Cerebellum (tissue), 4 donors: ENCODE measurements at places on chromosomes 7 and 10. TPM values are rescaled to one million over a fixed set of nuclear protein-coding genes. Genes with fewer than 3 reads are reported as not detected.
A peak's percentile ranks its signal among the peaks of the same experiment; 100 is the strongest.

The PARD3 gene
- 52.6 TPM for total RNA-seq

GRCh38 chr7:72038022-72038732, 374.0 kb downstream of the CALN1 start:
- DNase-seq = no peak

GRCh38 chr10:51706225-51706624, 6.8 kb upstream of the CSTF2T start:
- no peak for DNase-seq

The MTG1 gene
- total RNA-seq = 22.3 TPM

DNA sequence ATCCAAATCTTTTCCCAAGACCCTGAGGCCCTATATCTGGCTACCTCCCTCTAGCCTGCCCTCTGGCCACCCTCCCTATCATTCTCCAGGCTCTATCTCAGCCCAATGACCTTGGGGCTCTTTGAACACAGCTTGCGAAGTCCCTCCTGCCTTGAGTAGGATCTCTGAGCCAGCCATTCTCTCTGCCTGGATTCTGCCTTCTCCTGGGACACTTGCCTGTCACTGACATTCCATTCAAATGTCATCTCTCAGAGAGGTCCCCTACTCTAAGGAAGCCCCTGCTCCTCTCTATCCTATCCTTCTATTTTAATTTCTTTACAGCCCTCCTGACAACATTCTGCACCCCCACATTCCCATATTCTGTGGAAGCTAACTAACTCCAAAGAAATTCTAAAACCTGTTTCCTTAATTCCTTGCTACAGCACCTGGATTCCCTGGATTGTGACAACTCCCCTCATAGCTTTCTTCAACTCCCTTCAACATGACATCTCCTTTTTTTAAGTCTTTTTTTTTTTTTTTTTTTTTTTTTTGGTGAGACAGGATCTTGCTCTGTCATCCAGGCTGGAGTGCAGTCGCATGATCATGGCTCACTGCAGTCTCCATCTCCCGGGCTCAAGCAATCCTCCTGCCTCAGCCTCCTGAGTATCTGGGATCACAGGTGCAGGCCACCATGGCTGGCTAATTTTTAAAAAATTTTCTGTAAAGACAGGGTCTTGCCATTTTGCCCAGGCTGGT, 81.0 kb upstream of the ASAH2 start:
- DNase-seq = no peak

DNA sequence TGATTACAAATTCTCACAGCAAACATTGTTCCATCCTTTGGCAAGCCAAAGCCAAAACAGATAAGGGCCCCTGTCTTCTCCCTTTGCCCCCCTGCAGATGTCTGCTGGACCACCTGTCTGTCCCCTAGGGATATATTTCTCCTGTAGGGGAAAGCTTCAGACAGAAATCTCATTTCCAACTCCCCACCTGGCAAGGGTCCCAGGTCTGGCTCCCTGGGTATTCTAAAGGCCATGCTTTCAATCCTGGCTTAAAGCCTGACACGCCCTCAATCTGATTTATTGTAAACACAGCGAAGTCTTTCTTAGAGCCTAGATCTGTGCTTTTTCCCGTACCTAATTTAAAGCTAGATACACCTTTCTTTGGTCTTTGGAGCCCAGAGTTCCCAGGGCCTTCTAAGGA, 66.1 kb downstream of the KCNMA1 start:
- no peak for DNase-seq

GRCh38 chr10:119309423-119309770, 102.0 kb downstream of the GRK5 start:
- no peak for DNase-seq

GRCh38 chr7:103540338-103540737, 94.3 kb upstream of the SLC26A5 start:
- no peak for DNase-seq

The SLC4A2 gene
- total RNA-seq = 15.8 TPM

DNA sequence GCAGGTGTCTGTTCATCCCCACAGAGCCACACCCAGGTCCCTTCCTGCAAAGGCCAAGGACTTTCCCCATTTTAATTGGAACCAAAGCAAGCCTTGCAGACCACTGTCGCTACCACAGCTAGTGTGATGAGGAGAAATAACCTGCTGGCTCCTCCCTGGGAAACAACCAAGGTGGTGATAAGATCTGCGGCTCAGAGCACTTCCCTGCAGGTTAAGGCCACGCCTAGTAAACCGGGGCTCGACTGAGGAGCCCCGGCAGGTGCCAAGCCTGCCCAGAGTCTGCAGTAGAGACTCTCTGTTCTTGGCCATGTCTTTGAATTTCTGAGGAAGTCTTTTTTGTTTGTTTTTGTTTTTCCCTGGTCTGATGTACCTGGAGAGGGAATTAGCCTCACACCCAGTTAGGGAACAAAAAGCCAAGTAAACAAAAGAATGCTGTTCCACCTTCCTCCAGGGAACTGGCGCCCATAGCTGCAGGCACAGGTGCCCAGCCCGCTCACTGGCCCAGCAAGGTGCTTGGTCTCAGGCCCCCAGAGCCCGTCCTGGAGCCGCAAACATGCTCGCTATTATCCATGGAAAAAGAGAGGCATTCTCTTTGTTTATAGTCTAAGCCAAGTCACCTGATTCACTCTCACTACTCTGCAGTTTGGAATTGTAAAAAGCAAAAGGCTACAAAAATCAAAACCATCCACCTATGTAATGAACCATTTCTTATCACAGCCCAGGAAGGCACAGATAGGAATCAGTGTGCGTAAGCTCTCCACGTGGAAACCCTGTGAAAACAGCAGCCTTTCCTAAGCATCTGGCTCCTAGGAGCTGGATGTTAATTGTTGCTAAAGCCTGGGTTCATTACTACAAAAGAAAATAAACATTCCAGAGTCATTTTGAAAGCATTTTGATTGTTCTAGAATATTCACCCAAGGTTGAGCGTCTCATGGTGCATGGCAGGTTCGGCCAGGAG, 2.7 kb downstream of the GPR146 start:
- DNase-seq = no peak

GRCh38 chr10:132872658-132873057, 69.7 kb downstream of the CFAP46 start:
- DNase-seq = no peak

The PDE6C gene
- total RNA-seq = not detected

DNA sequence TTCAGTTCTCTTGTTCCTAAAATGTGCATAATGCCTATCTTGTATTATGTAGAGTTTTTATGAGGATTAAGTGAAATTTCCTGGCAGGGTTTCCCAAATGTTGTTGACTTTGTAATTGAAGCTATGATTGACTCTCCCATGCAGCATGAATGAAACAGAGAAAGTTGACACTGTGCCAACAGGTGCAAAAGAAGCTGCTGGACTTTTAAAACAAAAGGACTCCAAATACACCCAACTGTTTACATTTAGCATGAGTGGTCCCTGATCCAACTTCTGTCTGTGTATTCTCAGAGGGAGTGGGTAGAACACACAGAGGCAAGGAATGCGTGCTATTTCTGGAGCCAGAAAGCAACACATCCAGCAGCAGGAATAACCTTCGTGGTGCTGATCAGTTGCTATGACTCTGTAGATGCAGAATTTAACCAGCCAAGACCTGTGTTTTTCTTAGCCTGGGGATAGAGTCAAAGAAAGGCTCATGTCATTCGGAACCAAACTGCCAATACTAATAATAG, 14.4 kb upstream of the RBM20 start:
- DNase-seq = no peak

- DNase-seq = no peak
Observed at GRCh38 chr7:77540402-77540822, 3.3 kb downstream of the PTPN12 start.

DNA sequence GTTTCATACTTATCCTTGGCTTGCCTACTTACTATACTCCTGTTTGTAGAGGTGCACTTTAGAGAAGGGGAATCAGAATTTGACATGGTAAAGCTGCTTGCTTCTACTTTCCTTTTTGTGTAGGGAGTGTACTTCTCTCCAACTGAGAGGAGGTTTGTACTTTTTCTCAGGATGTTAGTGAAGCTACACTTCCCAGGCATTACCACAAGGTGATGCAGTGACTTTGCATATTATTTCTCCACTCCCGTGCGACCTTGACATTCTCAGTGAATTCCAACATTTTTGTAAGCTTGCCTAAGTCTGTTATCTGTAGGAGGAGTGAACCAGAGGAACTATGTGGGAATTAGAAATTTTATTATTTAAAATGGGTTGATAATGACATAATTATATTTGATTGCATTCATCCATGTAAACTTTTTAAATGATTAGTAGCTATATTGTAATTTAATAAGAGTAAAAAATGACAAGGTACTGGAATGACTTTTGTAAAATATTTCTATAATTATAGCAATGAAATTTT, 5.2 kb downstream of the TAX1BP1 start:
- peak; percentile 25 for DNase-seq

The NPC1L1 gene
- total RNA-seq = not detected

- DNase-seq = no peak
Observed at GRCh38 chr10:11193001-11193551, 175.4 kb downstream of the CELF2 start.

- DNase-seq = peak; percentile 50
Observed at GRCh38 chr10:132363921-132364593, 32.1 kb downstream of the LRRC27 start.

The SH3PXD2A gene
- 13.3 TPM for total RNA-seq

DNA sequence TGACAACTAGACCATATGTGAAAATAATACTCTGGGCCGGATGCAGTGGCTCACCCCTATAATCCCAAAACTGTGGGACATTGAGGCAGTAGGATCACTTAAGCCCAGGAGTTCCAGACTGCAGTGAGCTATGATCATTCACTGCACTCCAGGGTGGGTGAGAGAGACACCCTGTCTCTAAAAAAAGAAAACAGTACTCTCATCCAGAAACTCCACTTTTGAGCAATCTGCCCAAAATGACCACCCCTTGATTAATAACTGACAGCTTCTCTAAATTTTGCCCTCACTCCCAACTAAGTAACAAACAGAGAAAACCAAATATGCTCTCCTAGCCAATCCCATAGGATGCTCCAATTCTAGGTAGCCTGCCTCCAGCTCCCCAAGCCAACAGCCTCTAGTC, 62.5 kb upstream of the AKR1E2 start:
- no peak for DNase-seq

The USP6NL gene
- total RNA-seq = 26.0 TPM

DNA sequence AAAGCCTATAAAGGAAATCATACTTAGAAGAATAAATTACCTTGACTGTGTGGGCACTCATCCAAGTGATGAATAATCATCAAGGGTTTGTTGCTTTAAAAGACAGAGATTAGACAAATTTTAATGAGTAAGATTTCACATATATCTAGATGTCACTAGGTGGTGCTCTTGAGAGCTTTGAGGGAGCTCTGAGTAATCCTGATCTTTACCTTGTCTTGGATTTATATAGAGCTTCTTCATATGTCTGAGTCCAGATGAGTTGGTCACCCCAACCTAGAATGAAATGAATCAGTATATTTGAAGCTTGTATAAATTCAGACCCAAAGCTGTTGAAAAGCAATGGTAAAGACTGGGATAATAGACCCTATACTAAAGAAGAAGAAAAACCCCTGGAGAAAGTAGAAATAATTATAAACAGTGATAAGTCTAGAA, 3.7 kb downstream of the AGR2 start:
- DNase-seq = peak; percentile 7

The PSTK gene
- total RNA-seq = 8.4 TPM

The ACSL5 gene
- 2.0 TPM for total RNA-seq

DNA sequence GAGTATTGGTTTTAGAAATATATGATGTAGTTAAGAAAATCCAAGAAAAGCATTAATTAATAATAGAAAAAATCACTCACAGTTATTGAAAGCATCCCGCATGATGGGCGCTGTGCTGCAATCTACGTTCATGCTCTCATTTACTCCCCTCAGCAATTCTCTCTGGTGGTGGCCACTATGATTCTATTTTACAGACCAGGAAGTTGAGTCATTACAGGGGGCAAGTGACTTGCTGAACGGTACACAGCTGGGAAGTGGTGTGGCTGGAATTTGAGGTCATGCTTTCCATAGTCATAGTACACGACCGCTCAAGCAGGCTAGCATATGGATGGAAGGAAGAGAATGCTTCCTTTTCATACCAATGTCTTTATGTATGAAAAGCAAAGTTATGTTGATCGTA, 117.4 kb downstream of the TES start:
- DNase-seq = no peak

DNA sequence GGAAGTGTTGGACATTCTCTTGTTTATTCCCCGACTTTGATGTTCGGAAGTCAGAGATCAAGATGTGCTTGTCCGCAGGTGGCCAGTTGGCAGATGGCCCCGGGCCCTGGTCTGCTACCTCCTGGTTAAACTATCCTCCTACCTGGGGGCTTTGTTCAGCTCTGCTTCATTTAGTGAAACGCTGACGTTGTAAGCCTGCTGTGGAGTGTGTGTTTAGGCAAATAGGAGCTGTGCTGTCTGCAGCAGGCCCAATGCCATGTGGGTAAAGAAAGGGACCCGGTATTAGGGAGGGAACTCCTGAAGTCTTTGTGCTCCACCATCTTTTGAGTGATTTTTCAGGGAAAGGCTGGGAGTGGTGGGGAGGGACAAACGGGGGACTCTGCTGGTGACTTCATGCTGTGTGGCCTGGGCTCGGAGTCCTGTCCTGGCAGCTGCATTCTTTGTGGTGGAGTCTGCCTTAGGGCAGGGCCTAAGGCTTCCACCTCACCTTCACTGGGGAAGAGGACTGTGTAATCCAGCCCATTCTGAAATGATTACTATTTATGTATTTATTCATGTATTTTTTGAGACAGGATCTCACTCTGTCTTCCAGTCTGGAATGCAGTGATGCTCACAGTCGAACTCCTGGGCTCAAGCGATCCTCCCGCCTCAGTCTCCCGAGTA, 171.1 kb upstream of the KLF6 start:
- DNase-seq = no peak

DNA sequence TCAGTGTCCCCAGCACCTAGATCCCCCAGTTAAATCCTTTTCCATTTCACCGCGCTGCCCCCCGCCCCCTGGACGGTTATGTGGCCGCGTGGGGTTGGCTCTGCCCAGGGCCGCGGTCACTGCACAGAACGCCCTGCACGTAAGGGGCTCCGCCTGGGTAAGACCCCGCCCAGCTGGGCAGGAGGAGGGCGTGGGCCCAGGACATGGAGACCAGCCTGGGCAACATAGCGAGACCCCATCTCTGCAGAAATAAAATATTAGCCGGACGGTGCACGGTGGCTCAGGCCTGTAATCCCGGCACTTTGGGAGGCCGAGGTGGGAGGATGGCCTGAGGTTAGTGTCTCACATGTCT, 650 bp upstream of the ZFAND2A start:
- DNase-seq = peak; percentile 27

DNA sequence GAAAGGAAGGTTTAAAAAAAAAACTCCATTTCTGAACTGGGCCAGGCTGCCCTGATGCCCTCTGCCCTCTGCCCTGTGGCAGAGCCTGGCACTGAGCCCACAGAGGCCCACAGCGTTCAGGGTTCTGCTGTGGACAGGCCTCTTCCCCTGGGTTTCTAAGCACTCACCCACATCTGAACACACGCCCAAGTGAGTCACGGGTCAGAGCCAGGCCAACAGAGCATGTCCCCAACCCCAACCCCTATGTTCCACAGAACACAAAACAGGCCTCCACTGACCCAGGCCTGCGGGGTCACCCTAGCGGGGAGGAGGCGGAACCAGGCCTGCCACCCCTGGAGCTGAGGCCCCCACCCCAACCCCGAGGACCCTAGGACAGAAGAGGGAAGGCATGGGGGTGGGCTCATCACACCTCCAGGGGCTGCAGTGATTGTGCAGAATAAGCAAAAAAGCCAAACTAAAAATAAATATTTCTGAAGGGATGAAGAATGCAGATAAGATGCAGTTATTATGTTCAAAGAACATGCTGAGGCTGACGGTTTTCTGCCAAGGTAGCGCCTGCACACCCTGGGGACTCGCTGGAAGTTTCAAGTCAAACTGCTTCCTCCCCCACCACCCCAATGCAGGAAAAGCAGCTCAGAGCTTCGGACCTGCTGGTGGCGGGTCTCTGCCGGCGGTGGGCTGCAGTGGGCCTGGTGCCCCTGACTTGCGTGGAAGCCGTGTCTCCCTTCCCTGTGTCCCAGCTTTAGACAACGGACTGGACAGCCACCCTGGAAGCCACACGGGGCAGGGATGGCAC, 5.4 kb downstream of the WDR86 start:
- DNase-seq = no peak
